ENCODE measurements at places on chromosomes 12 and 14.

GRCh38 chr14:60396718-60397343 lies 89.0 kb downstream of the C14orf39 start:
- DNase-seq, result no peak

DNA sequence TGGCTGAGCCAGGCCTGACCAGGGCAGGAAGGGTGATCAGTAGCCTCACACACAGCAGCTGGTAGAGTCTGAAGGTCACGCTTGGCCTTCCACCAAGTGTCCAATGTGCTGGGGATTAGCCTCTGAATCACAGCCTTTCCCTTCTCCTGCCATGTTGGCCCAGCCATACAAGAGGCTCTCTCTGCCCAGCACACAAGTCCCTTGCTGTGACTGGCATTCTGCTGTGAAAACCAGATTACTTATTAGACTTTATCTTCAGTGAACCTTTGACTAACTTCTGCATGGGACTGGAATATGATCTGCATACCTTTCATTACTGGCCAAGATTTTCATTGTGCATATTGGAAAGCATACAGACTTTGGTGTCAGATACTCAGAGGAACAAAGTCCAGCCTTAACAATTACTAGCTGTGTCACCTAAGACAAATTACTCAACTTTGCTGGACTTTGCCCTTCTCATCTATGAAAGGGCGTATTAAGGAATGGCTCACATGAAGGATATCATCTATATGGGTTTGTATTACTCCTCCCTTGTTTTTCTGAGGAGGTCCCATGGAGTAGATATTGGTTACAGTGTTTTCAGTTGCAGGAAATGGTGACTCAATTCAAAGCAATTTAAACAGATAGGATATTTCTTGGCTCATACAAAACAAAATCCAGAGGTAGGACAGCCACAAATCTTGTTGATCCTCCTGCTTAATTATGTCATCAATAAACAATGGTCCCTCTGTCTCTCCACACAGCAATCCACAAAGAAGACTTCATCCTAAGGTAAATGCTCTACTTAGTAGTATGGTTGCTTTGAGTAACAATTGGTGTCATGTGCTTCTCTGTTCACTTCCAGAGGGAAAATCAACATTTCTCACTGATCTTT lies 99.6 kb downstream of the DYRK2 start:
- DNase-seq, result no peak

DNA sequence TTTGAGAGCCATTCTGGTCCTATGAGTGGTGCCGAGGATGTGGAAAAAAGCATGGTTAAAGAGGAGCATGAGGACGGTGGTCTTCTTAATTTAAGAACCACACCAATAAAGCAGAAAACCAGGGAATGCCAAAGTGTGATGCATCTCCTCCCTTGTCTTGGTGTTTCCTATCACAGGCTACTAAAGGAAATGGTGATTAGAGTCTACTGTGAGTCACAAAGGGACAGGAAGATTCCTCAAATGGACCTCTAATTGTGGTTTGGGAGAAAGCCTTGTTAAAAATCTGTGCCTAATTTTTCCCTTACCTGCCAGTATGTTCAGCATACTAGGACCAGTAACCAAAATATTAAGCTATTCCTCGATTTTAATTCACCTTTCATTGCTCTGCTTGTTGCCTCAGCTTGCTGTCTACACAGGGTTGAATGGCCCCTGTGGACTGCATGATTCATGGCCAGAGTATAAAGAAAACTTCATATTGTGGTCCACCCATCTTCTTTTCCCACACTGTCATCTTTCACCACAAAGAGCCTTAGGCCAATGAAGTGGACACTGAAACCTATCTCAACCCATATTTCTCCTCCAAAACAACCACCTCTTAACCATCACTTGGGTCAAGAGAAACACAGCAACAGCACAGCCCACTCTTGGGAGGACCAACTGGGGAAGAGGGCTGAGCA lies 38.8 kb downstream of the DIO2 start:
- no peak for DNase-seq

DNA sequence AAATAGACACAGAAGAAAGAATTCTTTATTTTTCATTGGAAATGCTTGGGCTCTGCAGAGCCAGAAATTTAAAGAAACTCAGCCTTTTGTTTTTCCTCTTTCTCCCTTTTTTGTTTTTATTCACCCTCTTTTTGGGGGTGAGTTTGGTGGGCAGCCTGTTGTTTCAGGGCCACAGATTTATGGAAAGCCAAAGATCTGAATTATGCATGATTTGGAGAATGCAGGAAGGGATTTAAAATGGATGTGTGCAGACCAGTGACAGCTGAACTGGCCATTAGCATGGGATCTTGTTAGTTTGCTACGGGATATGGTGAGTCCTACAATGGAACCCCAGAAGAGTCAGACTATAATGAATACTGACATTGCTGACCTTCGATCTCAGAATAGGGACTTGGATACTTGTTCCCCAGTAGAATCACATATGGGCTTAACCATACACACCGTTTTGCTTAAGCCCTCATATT lies 7.7 kb upstream of the ATXN2 start:
- DNase-seq, result no peak

DNA sequence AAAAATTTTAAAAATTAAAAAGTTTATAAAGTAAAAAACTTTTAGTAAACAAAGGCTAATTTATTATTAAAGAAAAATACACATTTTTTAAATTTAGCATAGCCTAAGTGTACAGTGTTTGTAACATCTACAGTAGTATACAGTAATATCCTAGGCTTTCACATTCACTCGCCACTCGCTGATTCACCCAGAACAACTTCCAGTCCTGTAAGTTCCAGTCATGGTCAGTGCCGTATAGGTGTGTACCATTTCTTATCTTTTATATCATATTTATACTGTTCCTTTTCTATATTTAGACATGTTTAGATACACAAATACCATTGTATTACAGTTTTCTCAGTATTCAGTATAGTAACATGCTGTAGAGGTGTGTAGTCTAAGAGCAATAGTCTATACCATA lies 28.9 kb downstream of the HEATR5A start:
- no peak for DNase-seq

GRCh38 chr12:124881123-124881522 lies 17.5 kb upstream of the SCARB1 start:
- DNase-seq, result no peak

DNA sequence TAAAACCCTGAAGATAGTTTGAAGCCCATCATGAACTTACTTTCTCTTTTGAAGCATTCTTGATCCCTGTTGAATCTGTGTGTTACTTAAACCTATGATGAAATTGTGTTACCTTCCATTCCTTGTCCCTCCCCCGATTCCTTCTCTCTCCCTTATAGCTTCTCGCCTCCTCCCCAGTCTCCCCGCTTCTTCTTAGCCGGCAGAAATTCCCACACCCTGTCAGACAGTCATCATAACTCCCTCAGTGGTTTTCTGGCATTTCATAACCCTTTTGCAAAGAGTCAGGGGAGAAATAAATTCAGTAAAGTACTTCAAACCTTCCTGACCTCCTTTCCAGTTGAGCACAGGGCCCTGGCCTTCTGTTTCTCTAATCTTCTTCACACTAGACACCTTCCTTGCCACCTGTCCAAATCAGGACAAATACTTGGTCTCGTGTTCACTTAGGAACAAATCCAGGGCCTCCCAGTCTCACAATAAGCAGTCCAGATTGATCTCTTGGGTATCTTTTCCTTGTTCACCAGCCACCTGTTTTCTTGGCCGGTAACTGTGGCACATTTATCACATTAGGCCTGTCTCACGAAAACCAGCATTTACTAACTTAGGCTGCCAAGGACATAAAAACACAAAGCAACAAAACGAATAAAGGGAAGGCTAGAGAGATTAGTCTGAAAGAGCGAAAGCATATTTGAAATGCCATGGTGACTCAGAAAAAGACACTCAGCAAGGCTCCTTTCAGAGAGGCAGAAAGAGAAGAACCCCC lies 355.9 kb downstream of the TMTC2 start:
- no peak for DNase-seq

DNA sequence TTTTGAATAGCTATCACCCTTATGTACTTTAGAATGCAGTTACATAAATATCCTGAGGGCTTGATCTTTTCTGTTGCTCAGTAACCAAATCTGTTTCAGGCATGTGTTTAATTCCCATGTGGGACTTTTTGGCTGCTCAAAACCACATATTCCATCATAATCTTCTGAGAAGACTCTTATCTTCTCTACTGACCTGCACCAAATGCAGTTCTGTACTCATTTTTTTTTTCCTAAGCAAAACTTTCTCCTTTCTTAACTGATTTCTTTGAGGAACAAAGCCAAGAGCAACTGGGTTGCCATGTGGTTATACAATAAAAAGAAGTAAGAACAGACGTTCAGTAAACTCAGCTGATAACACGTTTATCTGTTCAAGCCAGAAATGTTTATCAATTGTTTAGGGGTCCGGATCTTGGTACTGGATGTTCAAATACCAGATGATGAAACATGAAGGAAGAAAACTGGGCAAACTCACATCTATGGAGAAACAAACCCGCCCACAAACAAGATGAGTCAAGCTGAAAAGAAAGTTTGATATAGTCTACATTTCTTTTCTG lies 50.1 kb downstream of the TMEM132C start:
- DNase-seq, result no peak

DNA sequence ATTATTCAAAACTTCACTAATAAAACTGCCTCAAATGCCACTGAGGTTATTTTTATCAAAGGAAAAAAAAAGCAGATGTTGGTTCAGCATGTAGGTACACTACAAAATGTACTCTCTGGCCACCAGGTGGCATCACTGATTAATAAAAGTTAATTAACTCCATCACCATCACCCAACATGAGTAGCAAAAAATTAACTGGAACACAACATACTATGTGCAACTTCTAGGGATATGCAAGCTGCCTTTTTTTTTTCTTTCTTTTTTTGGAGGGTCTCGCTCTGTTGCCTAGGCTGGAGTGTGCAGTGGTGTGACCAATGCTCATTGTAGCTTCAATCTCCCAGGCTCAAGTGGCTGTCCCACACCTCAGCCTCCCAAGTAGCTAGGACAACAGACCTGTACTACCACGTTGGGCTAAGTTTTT lies 43.8 kb upstream of the NR2C1 start:
- no peak for DNase-seq

DNA sequence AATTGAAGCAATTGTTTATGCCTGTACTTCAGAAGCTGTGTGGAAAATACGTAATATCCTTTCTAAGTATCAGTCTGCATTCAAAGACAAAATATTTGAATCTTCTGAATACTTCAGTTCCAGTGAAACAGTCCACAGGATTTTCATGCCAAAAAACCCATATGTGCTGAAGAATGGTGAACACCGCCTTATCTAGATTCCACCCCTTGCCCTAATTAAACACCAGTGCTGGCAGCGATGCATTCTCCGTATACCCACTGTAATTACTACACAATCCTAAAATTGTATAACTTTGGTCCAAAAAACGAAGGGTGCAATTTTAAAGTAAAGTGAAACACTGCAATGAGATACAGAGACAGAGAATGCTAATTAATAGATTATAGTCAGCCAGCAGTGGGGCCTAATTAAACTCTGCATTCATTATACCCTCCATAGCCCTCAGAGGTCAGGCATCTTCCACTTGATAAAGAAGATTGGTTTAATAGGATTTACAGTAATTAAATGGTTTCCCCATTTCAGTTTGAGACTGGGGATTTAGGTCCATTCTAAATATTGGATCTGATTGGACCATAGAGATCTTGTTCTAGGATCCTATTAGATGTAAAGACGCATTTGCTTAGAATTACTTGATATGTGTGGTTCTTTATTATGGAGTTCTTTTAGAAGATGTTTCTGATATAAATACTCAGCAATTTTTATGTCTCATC lies 43.9 kb downstream of the ERC1 start:
- no peak for DNase-seq

- no peak for DNase-seq
Observed at GRCh38 chr12:89880690-89881350, 172.2 kb upstream of the ATP2B1 start.

- peak; percentile 60 for DNase-seq
Observed at GRCh38 chr12:57632958-57633840, at the start of gene B4GALNT1. Gene B4GALNT1 (minus strand): TSS chr12:57633201. CDS start chr12:57632132, 1,069 bp downstream.

Measured in RWPE2 (cell line).